ENCODE measurements at places on chromosomes 11 and 22.

GRCh38 chr11:124643605-124644425, 21.2 kb downstream of the TBRG1 start:
- no peak for DNase-seq

DNA sequence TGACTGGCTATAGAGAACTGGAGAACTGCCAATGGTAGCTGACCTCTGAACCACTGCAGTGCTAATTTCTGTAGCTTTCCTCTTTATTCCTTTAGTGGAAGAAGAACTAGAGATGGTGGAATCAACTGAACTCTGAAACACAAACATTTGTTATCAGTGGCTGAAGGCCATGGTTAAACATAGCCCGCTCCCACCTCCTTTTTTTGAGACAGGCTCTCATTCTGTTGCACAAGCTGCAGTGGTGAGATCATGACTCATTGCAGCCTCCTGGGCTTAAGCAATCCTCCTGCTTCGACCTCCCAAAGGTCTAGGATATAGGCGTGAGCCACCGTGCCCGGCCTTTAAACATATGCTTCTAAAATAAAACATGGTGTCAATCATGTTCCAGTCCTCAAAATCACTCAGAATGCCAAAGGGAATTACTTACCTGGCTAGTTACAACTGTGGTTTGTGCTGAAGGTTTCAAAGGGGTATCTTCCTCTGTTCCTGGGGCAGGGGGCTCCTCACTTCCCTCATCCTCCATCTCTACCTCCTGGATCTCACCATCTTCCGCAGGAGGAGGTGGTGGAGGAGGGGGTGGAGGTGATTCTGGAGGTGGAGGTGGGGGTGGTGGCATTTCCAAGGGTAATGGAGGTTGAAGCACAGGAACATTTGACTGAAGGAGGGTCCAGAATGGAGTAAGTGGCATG, 9.0 kb upstream of the AGBL2 start:
- DNase-seq = no peak

GRCh38 chr22:41048791-41049717, 43.3 kb upstream of the EP300 start:
- DNase-seq = no peak

DNA sequence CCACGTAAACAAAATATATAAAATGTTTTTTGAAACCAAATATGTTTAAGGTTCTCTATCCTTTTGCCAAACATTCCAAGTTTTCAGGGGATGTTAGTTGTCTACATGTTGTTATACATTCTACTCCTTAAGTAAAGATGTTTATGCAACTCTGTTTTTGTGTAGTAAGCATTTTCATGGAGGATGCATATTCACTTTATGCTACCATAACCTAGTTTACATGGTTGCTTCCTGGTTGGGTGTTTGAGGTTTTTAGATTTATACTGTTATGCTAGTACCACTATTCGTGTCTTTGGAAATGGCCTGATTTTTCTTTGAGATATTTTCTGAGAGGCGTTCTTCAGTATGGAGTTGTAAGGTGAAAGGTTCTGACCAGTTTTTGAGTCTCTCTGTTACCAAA, 131.1 kb upstream of the SORL1-AS1 start:
- DNase-seq = no peak

- no peak for DNase-seq
These were observed 61.7 kb upstream of the FGF3 start for GRCh38 chr11:69880826-69881445.

DNA sequence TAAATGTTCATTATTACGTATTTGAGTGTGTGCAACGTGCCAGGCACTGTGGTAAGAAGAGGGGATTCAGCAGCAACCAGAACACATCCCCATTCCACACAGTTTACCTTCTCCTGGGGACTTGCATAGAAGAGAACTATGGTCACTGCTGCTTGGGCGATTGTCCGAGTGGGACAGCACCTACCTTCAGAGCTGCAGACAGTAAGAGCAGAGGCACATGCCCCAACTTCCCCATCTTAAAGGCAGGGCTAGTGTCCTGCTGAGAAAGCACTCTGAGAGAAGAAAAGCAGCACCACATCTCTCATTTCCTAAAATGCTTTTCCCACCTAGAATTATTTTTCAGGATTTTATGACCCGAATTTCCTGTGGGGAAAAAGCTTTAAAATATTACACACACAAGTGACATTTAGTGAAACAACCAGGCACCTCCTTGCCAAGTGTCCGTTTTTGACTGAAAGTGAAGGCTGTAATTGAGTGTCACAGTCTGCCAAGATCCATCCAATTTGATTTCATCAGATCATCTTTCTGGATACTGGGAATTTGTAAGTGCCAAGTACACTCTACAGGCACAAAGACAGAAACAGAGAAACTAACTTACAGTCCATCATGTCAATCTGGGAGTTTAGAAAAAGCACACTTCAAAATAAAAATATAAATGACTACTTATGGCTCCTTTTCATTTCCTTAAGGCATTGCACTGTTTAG, 24.6 kb downstream of the TRAF6 start:
- DNase-seq = no peak

- no peak for DNase-seq
These were observed 43.9 kb upstream of the GRIK4 start for GRCh38 chr11:120467627-120468026.

GRCh38 chr11:105297463-105297862, 157.9 kb upstream of the CARD18 start:
- DNase-seq = no peak

DNA sequence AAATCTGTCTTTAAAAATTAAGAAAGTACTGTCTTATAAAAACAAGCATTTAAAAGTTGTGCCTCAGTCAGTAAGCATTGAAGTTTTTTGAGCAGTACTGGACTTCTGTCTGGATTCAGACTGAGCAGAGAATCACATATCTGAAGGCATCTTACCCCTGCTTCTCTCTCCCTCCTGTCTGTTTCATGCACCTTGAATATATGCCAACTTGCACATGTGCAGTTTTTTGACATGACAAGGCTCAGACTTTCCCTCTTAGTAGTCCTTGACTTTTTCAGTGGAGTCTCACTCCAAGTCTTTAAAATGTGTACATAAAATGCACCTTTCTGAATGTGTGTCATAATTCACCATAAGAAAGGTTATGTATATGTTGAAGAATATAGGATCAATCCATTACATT, 19.8 kb downstream of the SPECC1L start:
- no peak for DNase-seq

DNA sequence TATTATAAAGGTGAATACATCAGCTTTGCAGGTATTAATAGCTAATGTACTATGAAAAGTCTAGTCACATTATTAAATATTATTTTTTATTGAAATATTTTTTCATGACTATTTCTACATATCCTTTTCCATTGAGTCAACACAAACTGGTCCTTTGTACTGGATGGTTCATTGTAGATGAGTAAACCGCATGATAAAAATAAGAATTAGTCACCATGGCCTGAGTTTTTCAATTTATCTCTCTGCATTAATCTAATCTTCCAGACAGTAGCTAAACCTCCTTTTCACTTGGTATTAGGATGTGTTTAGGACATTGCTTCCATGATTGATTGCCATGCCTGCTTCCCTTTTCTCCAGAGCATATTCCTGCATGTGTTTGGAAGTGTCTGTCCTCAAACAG, 439.4 kb upstream of the ARHGAP42 start:
- DNase-seq = no peak

GRCh38 chr11:118899706-118900360, 16.1 kb downstream of the CXCR5 start:
- DNase-seq = no peak

- DNase-seq = no peak
These were observed 1.5 kb downstream of the BCR start for GRCh38 chr22:23181721-23182308.

DNA sequence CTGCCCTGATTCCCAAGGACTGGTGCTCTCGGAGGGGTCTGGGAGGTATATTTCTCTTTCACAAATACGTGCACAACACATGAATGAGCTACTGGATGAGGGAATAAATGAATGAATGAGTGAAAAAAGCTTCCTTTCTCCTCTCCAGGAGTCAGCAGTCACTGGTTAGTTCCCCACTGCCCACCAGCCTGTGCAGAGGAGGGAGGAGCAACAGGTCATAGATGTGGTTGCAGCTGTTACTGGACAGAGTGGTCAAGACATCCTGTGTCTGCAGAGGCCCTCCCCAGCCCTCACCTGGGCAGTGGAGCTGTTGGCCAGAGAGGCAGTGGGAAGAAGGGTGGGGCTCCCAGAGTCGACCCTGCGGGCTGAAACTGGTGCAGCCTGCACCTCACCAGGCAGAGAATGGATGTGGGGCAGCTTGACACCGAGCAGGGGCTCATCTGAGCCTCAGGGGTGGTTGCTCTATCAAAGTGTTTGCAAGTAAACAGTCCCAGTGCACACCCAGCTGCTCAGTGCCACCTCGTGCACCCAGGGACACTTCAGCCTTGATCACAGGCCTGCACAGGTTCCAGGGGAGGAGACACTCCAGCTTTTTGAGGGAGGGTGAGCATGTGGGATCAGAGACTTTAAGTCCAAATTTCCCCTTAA, 1.4 kb upstream of the VPREB1 start:
- DNase-seq = no peak

GRCh38 chr11:69890476-69890875, 71.3 kb upstream of the FGF3 start:
- DNase-seq = no peak

- DNase-seq = no peak
These were observed 33.9 kb upstream of the MN1 start for GRCh38 chr22:27835446-27835845.

GRCh38 chr11:134460881-134461280, 48.8 kb upstream of the B3GAT1 start:
- DNase-seq = no peak

GRCh38 chr11:25734591-25735211, 597.2 kb upstream of the ANO3 start:
- DNase-seq = no peak

GRCh38 chr22:44304354-44304753, 8.4 kb downstream of the SHISAL1 start:
- DNase-seq = no peak

GRCh38 chr11:21428796-21429195, 759.4 kb downstream of the NELL1 start:
- DNase-seq = no peak

- DNase-seq = no peak
These were observed 26.3 kb downstream of the RNF141 start for GRCh38 chr11:10514709-10515108.

- no peak for DNase-seq
These were observed 5.8 kb downstream of the TP53I11 start for GRCh38 chr11:44944853-44945235.

- no peak for DNase-seq
These were observed 78.4 kb downstream of the C11orf91 start for GRCh38 chr11:33622186-33622585.

DNA sequence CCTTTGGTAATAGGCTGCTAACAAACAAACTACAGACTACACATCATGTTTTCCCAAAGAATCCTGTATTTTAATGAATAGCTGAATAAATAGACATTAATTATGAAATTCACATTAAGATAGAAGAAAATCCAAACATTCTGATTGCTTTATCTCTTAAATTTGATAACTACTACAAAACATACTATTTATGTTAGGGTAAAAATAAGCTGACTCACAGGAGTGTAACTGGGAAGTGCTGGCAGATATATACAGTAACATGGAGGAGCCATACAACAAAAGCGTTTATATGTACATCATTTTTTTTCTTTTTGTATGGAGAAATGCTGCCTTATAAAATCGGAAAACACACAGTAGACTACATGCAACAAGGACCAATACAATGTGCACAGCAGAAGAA, 52.6 kb upstream of the MTMR2 start:
- no peak for DNase-seq

DNA sequence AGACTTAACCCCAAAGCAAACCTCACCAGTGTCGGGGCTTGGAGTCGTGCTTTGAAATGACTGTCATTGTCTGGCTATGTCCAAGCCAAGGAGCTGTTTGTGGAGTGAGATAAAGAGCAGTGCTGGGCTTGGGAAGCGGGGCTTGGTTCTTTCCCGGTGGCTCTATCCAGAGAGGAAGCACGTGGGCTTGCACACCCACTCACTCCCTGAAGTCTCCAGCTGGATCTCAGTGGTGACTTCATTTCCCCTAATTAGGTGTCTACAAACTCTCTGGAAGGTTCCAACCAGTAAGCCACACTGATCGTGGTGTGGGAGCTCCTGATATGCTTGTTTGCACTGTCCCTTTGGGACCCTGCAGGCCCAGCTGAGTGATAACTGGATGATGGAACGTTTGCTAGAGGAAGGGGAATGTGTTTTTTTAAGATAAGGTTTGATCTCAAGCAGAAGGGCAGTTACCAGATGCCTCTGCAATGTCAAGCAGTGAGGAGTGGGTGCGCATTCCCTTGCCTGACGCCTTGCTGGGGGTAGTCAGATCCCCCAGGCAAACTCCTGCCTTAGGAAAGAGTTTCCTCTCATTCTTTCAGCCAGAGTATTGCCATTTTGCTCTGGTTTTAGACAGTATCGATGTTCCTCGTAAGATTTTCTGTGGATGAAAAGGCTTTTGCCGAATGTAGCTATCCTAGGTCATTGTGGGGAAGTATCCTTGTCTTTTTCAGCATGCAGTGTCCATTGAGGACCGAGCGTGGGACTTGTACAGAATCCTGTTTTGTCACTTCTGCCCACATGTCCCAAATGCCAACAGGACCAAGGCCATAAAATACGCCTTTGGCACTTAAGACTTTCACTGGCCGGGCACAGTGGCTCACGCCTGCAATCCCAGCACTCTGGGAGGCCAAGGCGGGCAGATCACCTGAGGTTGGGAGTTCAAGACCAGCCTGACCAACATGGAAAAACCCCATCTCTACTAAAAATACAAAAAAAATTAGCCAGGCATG, 90.9 kb downstream of the MICAL2 start:
- no peak for DNase-seq

- DNase-seq = no peak
These were observed 78.1 kb downstream of the NFAM1 start for GRCh38 chr22:42353883-42354727.

- DNase-seq = no peak
These were observed 11.6 kb downstream of the GRIK4 start for GRCh38 chr11:120523196-120523595.

DNA sequence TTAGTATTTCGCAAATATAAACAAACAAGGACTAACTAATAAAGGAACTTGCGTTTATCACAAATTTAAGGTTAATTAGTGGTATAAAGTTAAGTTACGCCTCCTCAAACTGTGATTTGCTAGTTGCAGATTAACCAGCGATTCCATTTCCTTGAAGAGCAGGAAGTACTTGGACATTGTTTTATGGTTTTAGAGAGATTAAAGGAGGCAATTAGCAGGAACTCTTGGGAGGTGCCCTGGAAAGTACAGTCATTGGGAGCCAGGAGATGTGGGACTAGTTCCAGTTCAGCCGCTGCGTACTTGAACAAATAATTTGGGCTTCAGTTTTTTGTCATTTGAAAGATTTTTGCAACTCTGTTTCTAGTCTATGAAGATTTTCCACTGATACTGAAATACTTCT, 3.3 kb downstream of the FAM118B start:
- DNase-seq = no peak
